Hematopoietic multipotent progenitor cell treated with erythropoietin and hydrocortisone succinate and interleukin-3 and kit ligand, for 17 days (in vitro differentiated cells): ENCODE measurements at places on chromosomes 12 and 14.
A peak's percentile ranks its signal among the peaks of the same experiment; 100 is the strongest.

- peak; percentile 70 for DNase-seq
Observed at GRCh38 chr12:105053116-105053572, 31.1 kb downstream of the ALDH1L2 start.

DNA sequence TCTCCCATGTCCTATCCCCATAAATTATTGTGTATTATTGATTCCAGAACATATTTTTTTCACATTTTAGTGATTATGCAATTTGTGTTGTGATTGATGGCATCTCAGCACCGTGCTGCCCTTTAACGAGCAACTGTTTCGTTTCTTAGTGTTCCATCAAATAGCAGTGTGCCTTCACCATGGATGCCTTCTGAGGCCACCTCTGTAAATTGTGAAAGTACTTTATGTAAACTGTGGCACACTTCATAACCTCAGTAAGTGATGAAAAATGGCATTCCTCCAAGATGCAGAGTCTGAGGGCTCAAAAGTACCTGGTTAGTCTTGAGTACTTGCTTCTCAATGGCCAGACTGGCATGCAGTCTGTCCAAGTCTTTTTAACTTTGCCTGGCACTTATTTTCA, 8.2 kb downstream of the CHST11 start:
- no peak for DNase-seq

GRCh38 chr12:3117591-3118015, 40.4 kb downstream of the TSPAN9 start:
- DNase-seq = no peak

DNA sequence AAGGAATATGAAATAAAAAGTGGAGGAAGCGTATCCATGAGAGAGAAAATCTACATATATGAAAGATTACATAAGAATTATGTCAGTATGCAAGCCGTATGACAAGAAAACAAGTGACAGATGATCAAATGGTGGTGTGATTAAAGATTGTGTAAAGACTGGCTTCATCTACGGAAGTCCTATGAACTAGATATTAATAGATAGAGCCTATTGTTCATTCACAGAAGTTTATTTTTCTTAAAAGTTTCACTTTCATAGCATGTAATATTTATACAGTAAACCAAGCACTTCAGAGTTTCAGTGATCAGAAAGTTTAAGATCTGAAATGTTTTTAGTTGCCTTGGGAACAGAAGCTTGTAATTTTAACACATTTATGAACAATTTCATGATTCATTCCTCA, 84.5 kb downstream of the VRK1 start:
- no peak for DNase-seq

DNA sequence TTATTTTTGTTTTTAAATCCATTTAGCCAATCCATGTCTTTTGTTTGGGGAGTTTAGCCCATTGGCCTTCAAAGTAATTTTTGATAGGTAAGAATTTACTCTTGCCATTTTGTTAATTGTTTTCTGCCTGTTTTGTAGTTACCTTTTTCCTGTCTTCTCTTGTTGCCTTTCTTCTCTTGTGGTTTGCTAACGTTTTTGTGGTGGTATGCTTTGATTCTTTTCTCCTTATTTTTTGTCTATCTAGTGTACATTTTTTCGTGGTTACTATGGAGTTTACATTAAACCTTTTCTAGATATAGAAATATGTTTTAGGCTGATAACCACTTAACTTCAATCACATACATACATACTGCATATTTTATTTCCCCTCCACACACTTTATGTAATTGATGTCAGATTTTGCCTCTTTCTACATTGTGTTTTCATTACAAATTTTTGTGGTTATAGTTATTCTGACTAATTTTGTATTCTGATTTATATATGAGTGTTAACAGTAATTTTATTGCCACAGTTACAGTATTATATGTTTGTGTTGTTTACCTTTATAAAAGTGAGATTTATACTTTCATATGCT, 19.2 kb upstream of the PPP1R12A start:
- DNase-seq = no peak
